ENCODE measurements at places on chromosomes 7 and 10.

DNA sequence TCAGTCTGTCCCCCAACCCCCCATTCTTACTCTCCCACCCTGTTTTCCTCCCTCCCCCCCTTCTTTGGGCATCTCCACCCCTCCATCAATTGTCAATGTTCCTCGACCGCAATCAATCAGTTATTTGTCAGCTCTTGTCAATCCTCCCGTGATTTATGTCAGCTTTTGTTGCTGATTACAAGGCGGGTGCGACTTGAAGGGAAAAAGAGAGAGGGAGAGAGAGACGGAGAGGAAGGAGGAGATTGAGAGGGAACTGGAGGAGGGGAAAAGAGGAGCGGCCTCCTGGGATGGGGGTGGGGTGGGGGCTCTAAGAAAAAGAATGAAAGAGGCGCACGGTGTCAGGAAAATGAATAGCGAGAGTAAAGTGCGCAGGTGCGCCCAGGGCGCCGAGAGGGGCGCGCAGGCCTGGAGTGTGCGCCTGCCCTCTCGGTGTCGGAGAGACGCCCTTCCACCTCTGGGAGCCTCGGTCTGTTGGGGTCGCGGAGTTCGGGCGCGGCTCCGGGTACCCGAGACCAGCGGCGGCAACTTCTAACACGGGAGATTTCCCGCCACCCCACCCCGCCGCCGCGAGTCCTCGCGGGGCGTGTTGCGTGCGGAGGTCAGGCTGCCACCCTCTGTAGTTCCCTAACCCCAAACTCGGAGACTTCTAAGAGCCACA lies 1.1 kb upstream of the ZNF503 start:
- no peak for DNase-seq

DNA sequence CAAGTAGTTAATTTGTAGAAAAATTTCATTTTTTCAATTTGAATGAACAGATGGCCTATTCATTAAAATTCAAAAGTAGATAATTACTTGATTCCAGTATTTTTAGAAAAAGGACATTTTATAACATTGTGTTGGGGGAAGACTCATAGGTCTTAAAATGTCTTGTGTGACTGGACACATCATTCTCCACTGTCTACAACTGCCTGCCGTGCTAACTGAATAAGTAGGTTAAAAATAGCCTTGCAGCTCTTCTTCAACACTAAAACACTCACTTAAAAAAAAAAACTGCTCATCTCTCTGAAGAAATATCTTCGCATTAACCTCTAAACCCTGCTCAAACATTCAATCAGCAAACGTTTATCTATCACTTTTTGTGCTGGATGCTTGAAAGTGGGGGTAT lies 253.8 kb downstream of the CSTF2T start:
- DNase-seq, result no peak

GRCh38 chr10:84059526-84059925 lies 79.8 kb upstream of the GHITM start:
- DNase-seq, result no peak

DNA sequence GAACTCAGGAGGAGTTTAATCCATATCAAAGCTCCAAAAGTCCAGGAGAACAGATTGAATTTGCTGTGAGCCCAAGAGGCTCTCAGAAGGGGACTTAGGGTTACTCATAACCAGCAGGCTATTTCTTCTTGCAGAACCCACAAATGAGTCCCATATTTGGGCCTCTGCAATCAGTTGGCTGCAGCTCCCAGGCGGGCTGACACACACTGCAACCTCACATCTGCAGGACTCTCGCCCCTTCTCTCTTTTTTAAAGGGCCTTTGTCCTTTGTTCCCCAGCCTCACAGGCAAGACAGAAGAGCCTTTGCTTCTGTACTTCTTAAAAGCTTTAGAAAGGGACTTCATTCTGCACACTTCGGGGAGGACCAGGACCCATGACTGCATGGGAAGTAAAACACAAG lies 26.7 kb downstream of the CREB3L2 start:
- DNase-seq, result peak; percentile 72

DNA sequence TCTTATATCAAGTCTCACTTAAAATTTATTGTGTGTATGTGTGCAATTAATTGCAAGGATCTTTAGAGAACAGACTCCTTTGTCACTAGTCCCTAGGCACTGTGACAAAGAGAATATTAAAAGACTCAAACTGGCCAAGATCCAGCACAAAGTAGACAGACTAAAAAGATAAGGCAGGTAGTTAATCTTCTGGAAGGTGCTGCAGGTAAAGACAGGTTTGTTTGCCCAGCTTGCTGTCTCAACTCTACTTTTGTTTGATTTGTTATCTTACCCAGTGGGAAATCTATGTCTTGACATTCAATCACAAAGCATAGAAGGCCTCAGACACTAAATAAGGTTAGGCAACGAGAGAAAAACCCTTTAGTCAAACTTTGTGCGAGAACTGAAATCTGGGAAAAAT lies 807.9 kb upstream of the LRRN3 start:
- DNase-seq, result no peak

GRCh38 chr10:96390460-96390864 lies 31.7 kb upstream of the OPALIN start:
- DNase-seq, result no peak

- DNase-seq, result no peak
Observed at GRCh38 chr10:772227-772637, 82.8 kb upstream of the DIP2C start.

GRCh38 chr7:39735903-39736302 lies 112.5 kb downstream of the RALA start:
- DNase-seq, result peak; percentile 81

DNA sequence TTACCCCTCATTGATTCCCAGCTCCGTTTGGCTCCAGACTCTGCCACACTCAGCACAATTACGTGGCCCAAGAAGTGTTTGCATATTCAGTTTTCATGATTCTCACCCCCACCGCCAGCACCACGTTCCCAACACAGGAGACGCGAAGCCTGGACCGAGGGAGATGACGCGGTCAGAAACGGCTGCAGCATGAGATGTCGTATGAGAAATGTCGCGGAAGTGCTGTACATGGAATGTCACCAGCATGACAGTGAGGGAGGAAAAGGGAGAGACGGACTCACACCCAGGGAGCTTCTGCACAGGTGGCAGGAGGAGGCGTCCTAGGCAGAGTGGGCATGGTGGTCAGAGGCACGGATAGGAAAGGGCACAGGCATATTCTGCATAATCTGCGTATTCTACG lies 188.3 kb downstream of the WDR37 start:
- DNase-seq, result no peak

DNA sequence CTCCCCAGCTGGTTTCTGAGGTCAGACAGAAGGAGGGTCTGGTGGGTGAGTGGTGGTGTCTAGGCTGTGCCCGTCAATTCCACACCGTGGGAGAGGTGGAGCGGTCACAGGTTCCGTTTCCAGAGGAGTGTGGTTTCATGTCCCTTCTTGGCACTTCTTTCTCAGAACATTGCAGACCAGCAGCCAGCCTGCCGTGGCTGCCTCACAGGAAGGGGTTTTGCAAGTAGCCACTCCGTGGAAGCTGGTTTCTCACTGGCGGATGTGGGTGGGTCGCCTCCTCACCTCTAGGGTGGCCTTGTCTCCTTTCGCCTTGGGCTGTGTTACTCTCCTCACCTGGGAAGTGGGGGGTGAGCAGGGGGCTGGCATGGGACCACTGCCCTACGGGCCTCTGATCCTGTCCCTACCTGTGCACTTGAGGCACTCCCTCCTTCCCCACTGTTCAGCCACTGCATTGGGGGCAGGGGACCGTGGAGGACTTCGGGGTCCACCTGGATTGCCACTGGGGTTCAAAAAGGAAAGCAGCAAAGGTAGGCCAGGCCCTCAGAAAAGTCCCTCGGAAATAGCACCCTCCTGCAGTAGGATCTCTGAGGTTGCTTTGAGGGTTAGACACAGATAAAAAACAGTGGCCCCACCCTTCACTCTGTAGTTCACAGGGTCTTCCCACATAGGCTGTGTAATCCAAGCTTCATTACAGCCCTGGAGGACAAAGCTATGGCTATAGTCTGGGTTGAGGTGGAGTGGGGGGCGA lies 33.9 kb downstream of the TSPAN14 start:
- no peak for DNase-seq

- no peak for DNase-seq
Observed at GRCh38 chr7:995571-995970, 12.6 kb downstream of the CYP2W1 start.

DNA sequence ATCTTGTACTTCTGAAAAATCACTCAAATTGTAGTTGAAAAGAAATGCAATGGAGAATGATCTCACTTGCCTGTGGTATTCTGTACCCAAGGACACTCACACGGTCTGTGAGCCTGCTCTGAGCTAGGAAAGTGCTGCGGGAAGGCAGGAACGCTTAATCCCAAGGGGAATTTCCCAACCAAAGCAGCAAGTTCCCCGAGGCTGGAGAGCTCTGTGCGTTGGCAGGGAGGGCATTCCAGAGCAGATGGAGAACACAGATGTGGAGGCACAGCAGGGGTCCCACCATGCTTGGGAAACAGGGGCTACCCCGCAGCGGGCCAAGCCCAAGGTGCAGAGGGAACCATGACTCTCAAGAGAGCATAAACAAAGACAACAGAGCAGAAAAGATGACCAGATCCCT lies 13.6 kb downstream of the SVIL start:
- DNase-seq, result peak; percentile 65

- no peak for DNase-seq
Observed at GRCh38 chr7:16661924-16662323, 15.9 kb downstream of the BZW2 start.

DNA sequence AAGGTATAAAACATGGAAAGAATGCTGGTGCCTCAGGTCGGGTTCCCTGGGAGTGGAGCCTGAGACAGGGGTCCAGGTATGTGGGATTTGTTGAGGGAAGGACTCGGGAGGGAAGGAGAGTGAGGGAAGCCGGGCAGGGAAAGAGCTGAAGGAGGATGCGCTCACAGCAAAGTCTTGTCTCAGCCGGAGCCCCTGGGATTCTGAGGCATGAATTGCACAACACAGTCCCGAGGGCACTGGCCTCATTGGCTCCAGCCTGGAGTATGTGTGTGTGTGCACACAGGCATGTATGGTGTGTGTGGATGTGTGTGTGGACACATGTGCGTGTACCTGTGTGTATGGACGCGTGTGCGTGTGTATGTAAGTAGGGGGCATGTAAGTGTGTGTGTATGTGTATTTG lies 87.4 kb downstream of the WDFY4 start:
- DNase-seq, result no peak

DNA sequence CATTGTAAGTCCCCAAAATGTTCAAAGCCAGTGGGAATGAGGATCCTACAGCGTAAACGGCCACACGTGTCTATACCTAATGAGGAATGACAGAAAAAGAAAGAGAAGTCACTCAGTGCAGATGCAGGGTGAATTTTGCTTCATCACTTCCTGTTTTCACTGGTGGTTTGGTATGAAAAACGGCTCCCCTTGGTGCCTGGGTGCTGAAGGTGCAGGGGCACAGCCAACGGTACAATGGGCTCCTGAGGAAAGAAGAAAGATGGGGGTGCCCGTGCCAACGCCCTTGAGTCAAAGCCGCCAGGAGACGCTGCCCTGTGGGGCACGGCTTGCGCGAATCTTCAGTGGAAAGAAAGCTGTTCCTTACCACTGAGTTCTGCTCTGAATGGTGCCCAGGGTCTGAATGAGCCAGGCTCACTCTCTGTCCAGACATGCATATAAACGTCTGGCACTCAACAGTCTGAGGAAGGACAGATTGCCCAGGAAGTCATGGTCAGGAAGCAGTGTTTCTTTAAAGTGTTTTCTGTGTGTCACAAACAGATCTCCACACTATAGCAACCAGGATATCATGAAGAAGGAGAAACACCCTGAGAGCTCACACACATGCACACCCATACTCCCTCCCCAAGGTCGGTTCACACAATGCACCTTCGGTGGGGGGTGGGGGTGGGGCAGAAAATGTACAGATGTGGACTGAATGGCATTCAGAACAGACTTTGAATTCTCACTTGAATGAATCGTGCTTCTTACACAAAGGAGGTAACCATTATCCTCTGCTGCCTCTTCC lies 105.8 kb downstream of the ELMO1 start:
- DNase-seq, result no peak

DNA sequence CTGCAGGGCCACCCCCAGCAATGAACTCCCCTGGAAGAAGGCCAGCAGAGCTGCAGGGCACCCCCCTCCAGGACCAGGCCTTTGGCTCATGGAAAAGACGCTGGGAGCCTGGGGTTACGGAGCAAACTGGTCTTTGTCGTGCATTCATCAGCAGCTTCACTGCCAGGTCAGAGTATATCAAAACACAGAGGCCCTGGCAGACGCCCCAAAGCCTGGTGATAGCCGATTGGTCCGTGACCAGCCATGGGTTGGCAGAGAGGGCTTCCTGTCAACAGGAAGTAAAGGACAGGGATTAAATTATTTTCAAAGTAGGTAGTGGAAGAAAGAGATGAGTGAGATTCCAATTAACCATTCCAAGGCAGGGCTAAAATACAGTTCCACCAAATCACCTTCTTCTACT lies 9.0 kb downstream of the PRKAG2 start:
- DNase-seq, result no peak

- no peak for DNase-seq
Observed at GRCh38 chr7:85471307-85471706, 284.5 kb upstream of the SEMA3D start.

DNA sequence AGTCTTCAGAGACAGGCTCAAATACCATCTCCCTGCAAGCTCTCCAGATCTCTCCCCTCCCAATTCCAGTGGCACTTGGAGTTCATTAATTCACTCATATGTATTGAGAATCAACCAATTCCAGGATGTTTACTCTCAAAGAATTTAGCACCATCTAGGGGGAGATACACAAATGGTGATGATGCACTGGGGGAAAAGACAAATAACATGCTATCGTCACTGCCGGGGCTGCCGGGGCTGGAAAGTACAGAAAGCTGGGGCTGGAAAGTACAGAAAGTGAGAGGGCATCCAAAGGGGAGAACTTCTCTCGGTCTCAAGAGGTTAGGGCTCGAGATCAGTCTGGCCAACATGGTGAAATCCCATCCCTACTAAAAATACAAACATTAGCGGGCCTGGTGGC lies 118.7 kb downstream of the MKX start:
- no peak for DNase-seq

- no peak for DNase-seq
Observed at GRCh38 chr10:124088915-124089314, 4.5 kb downstream of the CHST15 start.

- DNase-seq, result no peak
Observed at GRCh38 chr7:108600399-108600798, 30.7 kb downstream of the DNAJB9 start.

GRCh38 chr10:125060826-125061556 lies 99.4 kb downstream of the CTBP2 start:
- peak; percentile 86 for DNase-seq
